ENCODE measurements at places on chromosomes 4 and X.

- no peak for DNase-seq
These were observed 14.0 kb upstream of the TTC29 start for GRCh38 chr4:146959692-146960091.

- no peak for DNase-seq
These were observed 39.1 kb downstream of the PDGFRA start for GRCh38 chr4:54268151-54268550.

GRCh38 chr4:41432219-41432618, 105.7 kb upstream of the LIMCH1 start:
- no peak for DNase-seq

DNA sequence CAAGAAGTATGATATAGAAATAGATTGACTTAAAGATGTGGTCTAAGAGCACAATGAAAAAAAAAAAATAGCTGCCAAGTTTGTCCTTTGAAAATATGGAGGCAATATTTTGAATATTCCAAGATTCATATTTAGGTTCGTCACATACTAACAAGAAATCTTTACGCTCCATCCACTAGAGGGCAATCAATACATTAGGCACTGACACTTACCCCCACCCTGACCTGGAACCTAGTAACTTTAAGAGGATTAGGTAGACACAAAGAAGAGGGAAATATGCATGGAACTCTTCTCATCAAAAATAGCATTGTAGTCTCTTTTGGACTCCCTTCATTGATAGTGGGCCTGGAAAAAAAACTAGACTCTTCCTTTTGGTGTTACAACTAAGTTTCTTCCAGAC, 1108.1 kb downstream of the PCDH19 start:
- DNase-seq = no peak
